Stimulated activated CD4-positive, alpha-beta T cell treated with anti-CD3 and anti-CD28 coated beads, TNF-alpha, amount 100 ng/mL, for 4 hours (primary cell): ENCODE measurements at places on chromosomes 12 and 14.

GRCh38 chr12:123267991-123268843 lies 3.4 kb downstream of the CDK2AP1 start:
- DNase-seq = no peak

DNA sequence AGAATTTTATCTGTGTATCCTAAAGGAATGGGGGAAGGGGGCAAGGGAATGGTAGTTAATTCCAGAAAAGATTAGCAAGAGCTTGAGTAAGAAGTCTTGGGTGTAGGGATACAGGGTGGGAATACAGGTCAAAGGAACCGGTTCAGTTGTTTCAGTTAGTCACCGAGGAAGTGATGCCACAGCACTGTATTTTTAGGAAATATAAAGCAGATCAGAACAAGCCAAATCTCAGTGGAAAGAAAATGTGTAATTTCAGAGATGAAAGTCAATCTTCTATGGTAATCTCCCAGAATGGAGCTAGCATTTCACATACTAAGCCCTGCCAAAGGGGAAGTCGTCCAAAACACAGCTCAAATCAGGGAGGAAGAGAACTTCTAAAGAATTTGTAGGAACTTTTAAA lies 4.7 kb upstream of the TUBA1C start:
- no peak for DNase-seq

DNA sequence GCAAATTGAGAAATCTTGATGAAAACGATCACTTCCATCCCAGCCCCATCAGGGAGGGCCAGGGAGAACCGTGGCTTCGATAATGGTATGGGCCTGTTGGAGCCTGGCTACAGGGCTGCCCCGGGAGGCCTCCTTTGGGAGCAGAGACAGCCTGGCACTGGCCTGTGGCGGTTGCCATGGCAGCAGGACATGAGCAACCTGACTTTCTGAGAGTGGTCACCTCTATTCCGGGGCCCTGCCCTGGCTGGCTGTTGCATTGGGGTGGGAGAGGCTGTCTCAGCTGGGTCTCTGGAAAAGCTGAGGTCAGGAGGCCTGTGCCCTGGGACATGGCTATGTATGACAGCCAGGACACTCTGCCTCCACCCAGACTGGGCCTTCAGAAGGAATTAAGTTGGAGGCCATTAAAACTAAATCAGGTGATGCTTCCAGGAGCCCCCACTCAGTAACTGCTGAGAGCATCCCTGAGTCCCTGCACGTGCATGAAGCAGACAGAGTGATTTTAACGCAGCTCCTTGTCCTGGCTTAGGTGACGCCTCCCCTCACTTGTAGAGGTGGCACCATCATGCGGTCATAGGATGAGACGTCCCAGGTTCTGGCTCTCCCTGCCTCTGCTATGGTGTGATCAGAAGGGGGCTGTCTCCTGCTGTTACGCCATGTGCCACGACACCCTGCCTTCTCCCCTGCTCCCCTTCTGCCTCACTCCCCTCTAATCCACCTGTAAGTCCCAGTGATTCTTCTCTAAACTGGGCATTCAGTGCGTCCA lies 126.3 kb downstream of the SLC25A47 start:
- no peak for DNase-seq

DNA sequence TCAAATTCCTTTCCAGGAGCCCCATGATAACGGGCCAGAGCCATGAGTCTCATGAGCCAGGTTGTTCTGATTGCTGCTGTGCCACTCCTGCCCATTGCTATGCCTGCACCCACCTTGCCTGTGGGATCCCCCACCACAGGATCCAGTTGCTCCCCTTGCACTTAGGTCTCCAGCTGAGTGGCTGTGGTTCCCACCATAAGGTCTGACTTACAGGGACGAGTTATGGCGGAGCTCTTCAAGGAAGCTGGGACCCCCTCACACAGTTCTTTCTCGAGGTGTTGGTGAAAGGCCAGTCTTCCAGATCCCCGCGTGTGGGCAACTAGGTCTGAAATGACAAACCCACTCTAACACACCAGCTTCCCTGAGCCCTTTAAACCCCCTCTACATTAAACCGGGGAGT lies 111.9 kb upstream of the C14orf180 start:
- DNase-seq = no peak

DNA sequence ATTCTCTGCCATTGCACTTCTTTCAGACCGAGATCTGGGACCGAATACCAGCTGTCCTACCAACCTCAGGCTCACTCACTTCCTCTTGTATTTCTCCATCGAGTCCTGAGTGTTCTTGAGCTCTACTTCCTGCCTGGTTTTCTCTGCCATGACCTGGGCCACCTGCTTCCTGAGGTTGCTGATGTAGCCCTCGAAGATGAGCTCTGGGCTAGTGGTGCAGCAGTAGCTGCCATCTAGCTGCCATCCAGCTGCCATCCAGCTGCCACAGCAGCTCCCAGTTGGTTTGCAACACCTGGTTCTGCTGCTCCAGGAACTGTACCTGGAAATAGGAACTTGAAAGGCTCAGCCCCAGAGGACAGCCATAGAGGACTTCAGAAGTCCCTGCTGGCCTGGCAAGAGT lies 15.0 kb upstream of the KRT73 start:
- no peak for DNase-seq

GRCh38 chr12:116777245-116777644 lies 39.1 kb downstream of the RNFT2 start:
- DNase-seq = no peak

DNA sequence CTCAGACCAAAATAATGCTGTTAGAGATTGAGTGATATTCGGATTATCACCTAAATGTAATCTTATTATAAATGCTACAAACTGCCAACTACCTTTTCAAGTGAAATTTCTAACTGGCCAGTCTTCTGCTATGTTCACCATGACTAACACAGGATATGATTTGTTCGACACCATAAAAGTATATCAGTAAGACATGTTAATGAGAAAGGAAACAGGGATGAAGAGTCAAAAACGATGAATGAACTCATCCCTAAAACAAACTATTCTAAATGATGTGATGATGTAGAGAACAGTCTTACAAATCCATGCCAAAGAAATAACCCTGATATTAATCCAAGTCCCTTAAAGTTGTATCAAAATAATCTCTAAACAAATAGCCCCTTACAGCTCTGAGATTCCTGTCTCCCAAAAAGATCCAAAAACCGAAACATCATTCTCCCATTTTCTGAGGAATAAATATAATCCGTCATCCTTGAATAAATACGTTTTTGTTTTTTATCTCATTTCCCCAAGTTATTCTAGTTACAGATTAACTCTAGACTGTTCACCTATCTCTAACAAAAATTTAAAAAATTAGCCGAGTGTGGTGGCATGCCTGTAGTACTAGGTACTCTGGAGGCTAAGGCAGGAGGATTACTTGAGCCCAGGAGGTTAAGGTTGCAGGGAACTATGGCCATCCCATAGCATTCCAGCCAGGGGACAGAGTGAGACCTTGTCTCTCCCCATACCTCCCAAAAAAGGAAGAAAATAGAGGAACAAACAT lies 9.1 kb downstream of the SCAF11 start:
- DNase-seq = no peak

DNA sequence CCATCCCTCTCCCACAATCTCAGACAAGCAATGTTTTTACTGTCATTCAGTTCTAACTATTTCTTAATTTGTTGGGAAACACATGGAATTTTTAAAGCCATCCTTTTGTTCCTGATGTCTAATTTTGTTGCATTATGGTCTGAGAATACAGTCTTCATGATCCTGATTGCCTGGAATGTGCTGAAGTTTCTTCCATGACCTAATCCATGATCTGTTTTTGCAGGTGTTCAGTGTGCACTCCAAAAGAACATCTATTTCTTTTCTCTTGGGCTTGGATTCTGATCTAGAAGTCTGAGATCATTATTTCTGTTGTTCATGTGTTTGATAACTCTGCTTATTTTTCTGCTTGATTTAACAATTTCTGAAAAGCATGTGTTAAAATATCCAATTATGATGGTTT lies 43.2 kb upstream of the PHC1 start:
- no peak for DNase-seq

DNA sequence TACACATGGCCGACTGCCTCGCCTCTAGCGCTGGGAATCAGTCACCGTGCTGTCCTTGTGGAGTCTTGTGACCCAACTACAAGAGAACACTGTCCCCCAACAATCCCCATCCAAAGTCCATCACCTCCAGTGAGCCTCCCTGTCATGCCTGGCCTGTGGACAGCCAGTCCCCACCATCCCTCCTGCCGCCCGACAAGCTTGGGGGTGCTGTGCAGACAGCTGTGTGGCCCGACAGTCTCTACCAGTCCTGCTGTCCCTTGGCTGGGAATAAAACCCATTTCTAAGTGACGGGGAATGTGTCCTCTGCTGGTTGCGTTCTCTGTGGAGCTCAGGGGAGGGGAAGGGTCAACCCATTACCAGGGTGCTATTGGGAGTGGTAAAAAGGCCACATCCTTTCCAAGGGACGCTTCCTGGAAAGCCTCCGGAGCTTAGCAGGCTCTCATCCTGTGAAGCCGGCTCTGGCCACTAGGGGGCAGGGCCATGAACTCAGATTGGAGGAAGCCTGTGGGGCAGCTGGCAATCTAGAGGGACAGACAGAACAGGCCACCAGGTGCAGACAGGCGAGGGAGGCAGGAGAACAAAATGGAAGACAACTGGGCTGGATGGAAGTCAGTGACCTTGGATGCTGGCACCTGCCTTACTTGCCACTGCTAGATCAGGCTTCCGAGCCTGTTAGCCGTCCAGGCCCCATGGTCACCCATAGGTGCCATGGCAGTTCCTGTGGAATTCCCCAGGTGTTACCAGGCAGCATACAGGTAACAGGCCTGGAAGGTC lies 12.0 kb upstream of the BLTP3B start:
- peak; percentile 55 for DNase-seq

DNA sequence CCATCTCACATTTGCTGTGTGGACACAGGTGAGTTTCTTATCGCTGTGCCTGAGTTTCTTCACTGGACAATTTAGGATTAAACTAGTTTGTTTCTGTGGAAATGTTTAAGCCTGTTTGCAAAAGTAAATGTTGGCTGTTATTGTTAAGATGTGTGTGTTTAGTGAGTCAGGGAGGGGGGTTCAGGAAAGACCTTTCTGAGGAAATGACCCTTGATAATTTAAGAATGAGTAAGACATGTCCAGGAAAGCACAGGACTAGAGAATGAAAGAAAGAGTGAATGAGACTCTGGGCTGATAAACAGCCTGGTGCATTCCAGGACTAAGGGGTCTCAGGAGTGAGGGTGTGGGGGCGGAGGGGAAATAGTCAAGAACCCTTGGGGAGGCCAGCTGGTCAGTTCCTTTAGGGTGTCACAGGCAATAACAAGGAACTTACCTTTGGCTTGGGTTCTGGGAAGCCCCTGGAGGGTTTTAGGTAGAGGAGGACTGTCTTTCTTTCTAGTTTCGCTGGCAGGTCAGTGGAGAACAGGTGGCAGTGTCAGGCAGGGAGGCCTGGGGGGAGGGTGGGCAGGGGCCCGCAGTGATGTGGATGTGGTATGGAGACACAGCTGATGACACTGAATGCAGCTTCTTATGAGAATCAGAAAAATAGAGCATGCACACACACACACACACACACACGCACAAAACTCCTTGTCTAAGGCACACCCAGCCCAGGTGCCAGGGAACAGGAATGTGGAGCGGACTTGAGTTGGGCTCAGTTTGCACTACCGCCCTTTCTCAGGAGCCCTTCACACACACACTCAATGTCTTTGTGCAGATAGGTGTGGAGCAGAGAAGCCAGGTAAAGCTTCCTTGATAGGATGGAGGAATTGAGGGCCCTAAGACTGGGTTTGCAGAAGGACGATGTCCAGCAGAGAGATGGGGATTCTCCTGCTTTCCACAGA lies 1005.5 kb downstream of the VRK1 start:
- DNase-seq = no peak

DNA sequence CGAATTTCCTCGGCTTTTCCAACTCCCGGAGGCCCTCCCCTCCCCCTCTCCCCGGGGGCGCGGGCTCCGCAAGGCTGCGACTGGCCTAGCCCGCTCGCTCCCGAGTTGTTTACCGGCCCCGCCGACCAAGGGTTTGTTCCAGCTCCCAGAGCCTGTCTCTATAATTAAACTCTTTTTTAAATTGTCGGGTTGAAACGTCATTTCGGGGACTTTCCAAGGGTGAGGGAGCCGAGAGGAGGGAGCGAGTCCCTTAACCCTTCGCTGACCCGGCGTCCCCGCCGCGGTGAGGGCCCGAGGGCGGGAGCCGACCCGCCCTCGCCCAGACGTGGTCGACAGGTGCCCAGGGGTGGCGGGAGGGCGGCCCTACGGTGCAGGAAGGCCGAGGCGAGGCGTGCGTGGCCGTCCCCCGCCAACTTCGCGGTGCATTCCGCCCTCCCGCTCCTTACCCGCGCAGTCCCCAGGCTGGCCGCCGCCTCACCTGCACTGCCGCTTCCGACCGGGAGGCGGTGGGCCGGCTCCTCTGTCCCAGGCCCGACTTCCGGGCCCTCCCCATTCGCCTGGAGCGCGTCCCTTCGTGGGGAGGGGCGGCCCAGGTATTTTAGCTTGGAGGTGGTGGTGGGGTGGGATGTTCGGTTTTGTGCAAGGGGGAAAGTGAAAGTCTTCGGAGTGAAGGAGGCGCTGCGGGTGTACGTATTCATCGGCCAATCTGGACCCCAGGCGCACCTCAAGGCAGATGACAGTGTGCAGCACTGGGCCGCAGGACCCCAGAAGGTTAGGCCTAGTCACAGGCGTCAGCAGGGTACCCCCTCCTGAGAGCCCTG lies 2.9 kb upstream of the ZFP36L1 start:
- peak; percentile 69 for DNase-seq

GRCh38 chr14:104598039-104598909 lies 6.3 kb downstream of the TMEM179 start:
- no peak for DNase-seq

GRCh38 chr12:49703647-49704137 lies 3.5 kb downstream of the FMNL3 start:
- no peak for DNase-seq

GRCh38 chr14:45868377-45868776 lies 615.4 kb upstream of the MIS18BP1 start:
- DNase-seq = no peak

- no peak for DNase-seq
Measured at GRCh38 chr12:13124656-13125505, 21.4 kb upstream of the GSG1 start.

DNA sequence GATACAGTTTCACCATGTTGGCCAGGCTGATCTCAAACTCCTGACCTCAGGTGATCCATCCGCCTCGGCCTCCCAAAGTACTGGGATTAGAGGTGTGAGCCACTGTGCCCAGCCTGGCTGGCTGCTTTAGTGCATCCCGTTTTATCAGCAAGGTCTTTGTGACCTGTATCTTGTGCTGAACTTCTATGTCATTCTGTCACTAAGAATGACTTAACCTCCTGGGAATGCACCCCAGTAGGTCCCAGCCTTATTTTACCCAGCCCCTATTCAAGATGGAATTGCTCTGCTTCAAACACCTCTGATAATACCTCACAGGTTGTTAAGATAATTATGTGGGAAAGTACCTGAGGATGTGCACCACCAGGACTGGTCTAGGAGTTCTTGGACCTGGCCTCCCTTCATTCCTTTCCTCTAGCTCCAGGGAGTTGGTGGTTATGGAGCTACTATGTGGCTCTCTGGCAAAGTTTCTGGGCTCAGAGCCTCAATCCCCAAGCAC lies 26.1 kb upstream of the JPH4 start:
- no peak for DNase-seq

GRCh38 chr14:20682435-20683124 lies 1.8 kb upstream of the RNASE4 start:
- DNase-seq = peak; percentile 58

GRCh38 chr14:94936901-94937685 lies 167.2 kb upstream of the GSC start:
- DNase-seq = no peak

GRCh38 chr14:35565871-35566464 lies 32.0 kb downstream of the INSM2 start:
- no peak for DNase-seq

- DNase-seq = no peak
Measured at GRCh38 chr14:53786045-53786444, 170.6 kb downstream of the BMP4 start.
